ENCODE measurements at places on chromosomes 13 and 19. TPM values are rescaled to one million over a fixed set of nuclear protein-coding genes. Genes with fewer than 3 reads are reported as not detected.

DNA sequence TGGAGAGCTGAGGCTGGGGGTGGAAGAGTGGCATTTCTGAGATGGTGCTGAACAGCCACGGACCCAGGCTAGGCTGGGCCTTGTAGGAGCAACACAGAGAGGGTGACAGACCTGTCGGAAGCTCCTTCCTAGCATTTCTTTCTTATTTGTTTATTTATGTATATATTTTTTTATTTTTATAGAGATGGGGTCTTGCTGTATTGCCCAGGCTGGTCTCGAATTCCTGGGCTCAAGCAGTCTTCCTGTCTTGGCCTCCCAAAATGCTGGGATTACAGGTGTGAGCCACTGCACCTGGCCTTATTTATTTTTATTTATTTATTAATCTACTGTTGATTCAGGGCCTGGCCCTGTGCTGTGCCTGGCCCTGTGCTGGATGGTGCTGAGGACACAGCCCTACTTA is 6.5 kb downstream of the CIC start:
- no peak for DNase-seq

- DNase-seq = peak; percentile 82
These were observed 1124.9 kb downstream of the EFNB2 start for GRCh38 chr13:105410602-105411001.

- DNase-seq = no peak
These were observed 15.0 kb downstream of the PLIN4 start for GRCh38 chr19:4503132-4503824.

DNA sequence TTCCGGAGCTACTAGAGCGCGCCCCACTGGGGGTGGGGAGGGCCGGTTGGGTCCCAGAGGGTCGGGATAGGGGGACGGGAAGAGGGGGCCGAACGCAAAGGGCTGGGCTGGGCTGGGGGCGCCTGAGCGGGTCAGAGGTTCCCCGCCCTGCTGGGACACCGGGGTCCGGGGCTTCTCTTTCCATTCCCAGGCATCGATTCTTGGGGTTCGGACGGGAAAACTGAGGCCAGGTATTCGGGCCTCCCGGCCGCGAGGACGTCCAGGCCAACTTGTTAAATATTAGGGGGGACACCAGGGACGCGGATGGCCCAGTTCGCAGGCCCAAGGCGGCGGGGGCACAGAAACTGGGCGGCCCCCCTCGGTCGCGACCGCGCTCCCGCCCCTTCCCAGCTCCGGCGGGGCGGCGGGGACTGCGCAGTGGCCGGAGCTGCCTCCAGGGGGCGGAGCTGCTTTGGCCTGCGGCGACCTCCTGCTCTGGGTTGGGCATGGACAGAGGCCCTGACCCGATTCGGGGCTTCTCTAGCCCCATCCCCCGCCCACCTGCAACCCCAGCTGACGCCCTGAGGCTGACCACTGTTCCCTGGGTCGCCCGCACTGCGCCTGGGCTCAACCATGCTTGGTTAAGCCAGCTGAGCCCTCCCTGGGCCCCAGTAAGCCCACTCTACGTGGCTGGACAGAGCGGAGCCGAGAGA is 1.2 kb upstream of the KLF16 start:
- DNase-seq = peak; percentile 90

DNA sequence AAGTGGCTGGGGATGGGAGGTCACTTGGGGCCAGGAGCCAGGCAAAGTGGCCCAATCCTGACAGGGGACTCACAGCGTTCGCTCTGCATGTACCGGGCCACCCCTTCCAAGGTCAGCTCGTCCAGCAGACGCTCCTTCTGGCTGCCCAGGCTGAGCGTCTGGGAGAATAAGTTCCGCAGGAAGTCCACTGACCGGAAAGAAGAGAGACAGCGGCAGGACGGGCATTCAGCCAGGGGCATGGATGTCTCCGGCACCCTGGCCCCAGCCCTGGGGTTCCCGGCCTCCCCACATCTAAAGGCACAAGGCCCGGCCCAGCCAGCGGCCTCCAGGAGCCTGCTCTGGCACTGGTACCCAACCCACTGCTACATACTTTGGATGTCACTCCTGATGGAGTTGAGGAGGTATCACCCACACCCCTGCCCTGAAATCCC is 6.1 kb downstream of the SIRT2 start:
- no peak for DNase-seq

The FFAR3 gene
- not detected for total RNA-seq

The ZNF8 gene
- 30.3 TPM for total RNA-seq

Measured in GM23338 (cell line).